ENCODE measurements at places on chromosomes 2 and 18.

GRCh38 chr2:197740200-197740599 is 35.0 kb downstream of the MARS2 start:
- no peak for DNase-seq

- DNase-seq = no peak
Measured at GRCh38 chr2:184215745-184216144, 382.6 kb upstream of the ZNF804A start.

DNA sequence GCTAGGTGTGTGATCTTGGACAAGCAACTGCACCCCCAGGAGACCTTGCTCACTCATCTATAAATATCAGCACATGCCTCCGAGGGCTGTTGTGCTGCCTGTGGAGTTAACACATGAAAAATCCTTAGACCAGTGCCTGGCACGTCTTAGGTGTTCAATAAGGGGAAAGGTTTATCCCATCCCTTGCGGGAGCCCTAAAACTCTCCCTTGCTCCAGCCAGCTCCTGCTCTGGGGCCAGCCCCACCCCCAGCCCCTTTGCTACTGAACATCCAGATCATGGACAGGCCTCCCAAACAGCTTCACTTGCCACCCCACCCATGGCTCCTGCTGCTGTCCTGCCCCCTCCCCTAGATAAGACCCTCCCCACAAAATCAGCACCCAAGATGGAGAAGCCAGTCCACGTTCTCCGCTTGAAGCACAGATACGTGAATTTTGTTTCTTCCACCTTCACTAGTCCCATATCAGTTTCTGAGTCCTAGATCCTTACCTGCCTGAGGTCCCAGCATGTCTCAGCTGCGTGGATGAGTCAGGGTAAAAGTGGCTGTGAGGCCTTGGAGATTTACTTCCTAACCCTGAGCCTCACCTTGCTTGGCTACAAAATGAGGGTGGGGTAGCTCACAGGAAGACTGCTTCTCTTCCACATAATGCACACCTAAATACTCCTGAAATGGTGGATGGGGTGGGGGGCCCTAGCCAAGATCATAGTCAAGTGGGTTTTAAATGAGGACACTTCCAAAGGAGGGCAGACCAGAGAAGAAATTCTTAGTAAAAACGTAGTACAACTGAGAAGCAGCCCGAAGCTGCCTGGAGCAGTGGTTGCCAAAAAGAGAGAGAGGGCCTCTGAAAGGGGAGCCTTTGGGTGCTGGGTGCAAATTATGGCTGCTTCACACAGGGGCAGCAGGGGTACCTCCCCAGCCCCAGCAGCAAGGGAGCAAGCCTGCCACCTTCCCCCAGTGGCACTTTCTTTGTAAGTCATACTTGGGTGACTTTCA is 40.4 kb downstream of the C1QL2 start:
- no peak for DNase-seq

DNA sequence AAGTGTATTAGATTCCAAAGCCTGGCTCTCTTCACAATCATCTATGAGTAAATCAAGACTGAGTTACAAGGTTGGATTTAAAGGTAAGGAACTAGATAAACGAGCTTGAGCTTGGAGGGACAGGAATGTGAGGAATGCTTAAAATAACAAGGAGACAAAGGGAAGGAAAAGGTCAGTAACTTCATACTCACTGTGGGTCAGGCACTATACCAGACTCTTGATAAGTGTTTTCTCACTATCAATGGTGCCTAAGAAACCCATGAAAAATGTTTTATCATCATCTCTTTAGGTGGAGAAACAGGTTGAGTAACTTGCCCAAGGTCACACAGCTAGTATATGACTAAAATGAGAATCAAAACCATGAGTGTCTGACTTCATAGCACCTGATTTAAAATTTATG is 212.1 kb downstream of the CDH2 start:
- no peak for DNase-seq

GRCh38 chr18:79217979-79218604 is 148.9 kb downstream of the ATP9B start:
- no peak for DNase-seq

DNA sequence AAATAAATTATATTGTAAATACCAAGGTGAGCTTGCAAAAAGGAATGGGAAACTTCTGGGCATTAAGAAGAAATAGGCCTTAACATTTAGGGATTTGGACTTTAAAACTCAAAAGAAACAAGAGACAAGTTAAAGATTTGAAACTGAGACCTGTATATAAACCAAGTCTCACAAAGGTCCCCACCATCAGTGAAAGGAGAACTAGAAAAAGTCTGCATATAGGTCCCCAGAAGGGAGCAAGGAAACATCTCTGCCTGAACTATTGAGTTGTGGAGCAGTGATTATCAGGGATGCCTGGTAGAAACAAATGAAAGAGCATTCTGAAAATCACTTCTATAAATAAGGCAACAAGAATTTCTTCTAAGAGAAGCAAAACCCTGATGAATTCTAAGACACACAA is 30.5 kb upstream of the ITGAV start:
- no peak for DNase-seq

GRCh38 chr2:11681722-11682589 is 12.0 kb upstream of the NTSR2 start:
- peak; percentile 24 for DNase-seq

- no peak for DNase-seq
Measured at GRCh38 chr2:1826226-1826905, 82.1 kb upstream of the PXDN start.

DNA sequence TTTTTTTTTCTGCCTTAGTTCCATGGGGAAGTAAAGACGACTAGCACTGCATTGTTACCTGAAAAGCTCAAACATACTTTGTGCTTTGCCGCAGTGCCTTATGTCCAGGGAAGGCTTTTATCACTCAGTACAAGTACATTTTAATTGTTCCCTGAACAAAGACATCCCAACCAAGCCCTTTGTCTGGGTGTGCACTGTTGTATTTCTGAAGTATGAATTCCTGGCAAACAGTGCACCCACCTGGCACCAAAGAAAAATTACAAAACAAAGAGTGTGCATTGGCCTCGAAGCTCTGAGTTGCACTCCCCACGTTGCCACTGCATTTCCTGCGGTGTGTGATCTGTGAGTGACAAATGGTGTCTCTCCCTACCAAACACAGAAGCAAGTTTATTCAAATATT is 858.5 kb upstream of the PIK3C3 start:
- no peak for DNase-seq

DNA sequence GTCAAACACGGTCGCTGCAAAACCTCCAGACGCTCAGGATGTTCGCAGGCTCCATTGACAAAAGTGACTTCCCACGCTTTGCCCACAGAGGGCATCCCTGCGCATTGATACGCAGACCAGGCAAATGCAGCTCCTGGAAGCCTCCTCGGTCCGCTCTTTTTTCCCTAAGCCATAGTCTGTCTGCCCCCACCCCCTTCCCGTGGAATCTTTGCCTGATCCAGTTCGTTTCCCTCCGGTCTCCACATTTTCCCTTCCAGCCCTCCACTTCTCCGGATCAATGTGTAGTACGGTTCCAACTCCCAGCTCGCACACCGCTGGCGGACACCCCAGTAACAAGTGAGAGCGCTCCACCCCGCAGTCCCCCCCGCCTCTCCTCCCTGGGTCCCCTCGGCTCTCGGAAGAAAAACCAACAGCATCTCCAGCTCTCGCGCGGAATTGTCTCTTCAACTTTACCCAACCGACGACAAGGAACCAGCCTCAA is at the start of gene DCC:
Gene DCC (plus strand): TSS at position 307 of the 481 bp plus-strand sequence. CDS start 591 bp downstream, outside the sequence.
- DNase-seq = no peak

DNA sequence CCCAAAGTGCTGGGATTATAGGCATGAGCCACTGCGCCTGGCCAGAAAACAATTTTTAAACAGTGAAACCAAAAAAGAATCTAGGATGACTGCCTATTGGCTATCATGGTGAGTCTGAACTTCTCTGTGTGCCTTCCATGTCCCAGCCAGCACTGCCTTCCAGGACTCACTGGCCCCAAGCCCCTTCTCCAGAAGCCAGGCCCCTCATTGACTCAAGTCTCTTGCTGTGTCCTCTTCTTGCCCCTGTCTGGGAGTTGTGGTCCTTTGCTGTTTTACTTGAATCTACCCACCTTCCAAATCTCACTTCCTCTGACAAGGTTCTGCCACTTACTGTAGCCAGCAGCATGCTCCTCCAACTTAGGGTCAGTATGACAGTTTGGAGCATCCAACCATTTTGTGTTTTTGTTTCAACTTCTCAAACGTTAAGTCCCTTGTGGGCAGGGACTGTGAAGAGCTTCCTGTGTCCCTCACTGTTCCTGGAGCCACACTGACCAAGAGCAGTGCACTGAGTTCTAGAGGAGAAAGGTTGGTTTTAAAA is 41.7 kb downstream of the ST3GAL5 start:
- DNase-seq = no peak

DNA sequence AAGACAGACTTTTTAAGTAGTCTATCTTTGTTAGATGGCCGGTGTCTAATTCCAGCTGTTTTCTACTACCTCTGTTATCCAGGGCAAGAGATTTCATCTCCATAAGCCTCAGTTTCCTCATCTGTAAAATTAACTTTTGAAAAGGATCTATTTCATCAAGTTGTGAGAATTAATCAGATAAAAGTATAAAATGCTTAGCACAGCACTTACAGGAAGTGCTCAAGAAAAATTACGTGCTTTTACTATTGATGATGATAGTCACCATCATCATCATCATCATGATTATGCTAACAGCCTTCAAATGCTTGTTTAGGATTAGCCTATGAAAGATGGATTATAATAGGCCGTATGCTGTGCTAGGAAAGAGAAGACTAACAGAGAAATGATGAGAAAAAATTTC is 76.2 kb downstream of the CYRIA start:
- DNase-seq = no peak

- no peak for DNase-seq
Measured at GRCh38 chr18:6497543-6497942, 82.8 kb upstream of the L3MBTL4 start.

DNA sequence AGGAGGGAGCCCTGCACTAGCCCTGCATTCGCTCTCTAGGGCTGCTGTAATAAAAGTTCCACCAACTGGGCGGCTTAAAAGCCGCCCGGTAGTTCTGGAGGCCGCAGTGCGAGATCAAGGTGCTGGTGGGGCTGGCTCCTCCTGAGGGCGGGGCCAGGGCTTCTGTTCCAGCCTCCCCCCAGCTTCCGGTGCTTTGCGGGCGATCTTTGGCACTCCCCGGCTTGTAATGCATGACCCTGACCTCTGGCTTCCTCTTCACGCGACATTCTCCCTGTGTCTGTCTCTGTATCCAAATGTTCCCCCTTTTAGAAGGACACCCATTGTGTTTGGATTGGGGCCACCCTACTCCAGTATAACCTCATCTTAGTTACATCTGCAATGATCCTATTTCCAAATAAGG is 84.5 kb downstream of the ZCCHC2 start:
- no peak for DNase-seq

DNA sequence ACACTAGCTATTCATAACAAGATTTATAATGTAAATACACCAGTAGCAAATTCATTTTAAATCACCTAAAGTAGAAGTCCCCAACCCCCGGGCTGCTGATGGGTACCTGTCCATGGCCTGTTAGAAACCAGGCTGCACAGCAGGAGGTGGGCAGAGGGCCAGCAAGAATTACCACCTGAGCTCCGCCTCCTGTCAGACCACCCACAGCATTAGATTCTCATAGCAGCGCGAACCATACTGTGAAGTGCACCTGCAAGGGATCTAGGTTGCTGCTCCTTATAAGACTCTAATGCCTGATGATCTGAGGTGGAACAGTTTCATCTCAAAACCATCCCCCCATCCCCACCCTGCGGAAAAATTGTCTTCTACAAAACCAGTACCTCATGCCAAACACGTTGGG is 71.3 kb downstream of the KANSL1L start:
- no peak for DNase-seq

GRCh38 chr2:6955511-6956136 is 38.4 kb downstream of the RNF144A start:
- DNase-seq = no peak

- DNase-seq = no peak
Measured at GRCh38 chr2:53455094-53455493, 312.5 kb upstream of the CHAC2 start.

GRCh38 chr2:172226244-172227061 is 123.8 kb upstream of the DLX2 start:
- no peak for DNase-seq

- DNase-seq = no peak
Measured at GRCh38 chr18:24170360-24170759, 31.5 kb downstream of the CABYR start.

Data from stimulated activated CD8-positive, alpha-beta memory T cell treated with anti-CD3 and anti-CD28 coated beads, Interleukin-4, amount 100 ng/mL, for 24 hours (primary cell).